CD4-positive, alpha-beta T cell treated with Interleukin-15 for 1 hour (primary cell): ENCODE measurements at places on chromosomes 13 and 19.
A peak's percentile ranks its signal among the peaks of the same experiment; 100 is the strongest.

DNA sequence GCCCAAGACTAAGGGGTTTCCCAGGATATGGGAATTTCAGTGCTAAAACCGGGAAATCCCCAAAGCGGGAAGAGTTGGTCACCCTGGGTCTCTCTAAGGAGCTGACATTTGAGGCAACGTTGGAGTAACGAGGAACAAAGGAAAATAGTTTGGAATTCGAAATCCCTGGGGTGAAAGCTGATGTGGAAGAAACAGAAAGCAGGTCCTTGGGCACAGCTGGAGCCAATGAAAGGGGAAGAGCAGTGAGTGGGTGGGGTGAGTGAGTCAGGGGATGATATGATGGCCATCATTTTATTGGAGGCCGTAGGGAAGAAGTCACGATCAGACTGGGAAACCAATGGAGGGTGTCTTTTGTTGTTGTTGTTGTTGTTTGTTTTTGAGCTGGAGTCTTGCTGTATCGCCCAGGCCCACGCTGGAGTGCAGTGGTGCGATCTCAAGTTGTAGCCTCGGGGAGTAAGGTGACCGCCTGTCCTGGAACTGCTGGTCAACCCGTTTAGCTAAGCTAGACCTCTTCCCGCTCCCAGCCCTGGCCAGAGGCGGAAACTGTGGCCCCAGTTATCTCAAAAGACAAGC is 3.4 kb upstream of the RFX2 start:
- no peak for DNase-seq

DNA sequence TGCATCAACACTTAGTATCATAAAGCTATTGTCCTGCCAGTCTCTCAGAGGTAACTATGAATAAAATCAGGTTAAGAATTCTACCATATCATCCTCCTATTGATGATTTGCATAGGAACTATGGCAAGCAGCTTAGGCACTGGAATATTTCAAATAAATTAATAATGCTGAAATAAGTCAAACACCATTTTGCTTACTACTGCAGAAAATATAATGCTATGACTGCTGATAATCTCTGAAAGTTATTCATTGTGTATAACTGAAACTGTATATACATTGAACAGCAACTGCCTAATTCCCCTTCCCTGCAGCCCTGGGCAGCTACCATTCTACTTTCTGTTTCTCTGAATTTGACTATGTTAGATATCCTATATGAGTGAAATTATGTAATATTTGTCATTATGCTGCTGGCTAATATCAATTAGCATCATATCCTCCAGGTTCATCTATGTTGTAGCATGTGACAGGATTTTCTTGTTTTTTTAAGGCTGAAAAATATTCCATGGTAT is 318.8 kb upstream of the SGCG start:
- DNase-seq, result no peak

GRCh38 chr13:110536006-110536693 is 25.4 kb downstream of the RAB20 start:
- DNase-seq, result peak; percentile 77

DNA sequence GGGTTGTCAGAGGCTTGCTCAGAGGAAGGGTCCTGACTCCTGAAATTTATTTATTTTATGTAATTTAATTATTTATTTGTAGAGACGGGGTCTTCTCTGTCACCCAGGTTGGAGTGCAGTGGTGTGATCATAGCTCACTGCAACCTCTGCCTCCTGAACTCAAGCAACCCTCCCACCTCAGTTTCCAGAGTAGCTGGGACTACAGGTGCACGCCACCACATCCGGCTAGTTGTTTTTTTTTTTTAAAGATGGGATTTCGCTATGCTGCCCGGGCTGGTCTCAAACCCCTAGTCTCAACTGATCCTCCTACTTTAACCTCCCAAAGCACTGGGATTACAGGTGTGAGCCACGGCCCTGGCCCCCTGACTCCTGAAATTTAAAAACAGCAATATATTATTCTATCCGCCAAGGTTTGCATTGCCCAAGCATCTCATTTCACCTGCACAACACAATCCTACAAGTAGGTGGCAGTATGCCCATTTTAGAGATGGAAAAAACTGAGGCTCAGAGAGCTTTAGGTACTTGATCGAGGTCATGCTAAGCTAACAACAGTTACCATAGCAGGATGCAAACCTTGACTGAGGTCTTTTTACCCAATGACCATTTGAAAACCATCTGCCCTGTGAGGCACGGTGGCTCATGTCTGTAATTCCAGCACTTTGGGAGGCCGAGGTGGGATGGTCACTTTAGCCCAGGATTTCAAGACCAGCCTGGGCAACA is 18.1 kb downstream of the ARHGEF18 start:
- no peak for DNase-seq

DNA sequence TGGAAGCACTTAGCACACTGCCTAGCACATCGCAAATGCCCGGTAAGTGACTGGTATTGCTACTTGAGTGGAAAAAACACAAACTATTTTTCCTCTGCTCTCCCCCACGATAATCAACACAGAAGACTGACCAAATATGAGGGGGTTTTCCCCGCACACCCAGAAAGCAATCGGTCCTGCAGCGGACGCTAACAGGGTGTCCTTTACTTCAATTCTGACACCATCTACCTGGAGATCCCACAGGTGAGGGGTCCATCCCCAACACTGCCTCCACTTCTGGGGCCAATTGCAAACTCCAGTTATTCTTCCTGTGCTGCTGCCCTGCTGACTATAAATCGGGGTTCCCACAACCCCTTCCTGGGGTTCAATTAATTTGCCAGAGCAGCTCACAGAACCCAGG is 26.2 kb upstream of the PLEKHF1 start:
- no peak for DNase-seq

DNA sequence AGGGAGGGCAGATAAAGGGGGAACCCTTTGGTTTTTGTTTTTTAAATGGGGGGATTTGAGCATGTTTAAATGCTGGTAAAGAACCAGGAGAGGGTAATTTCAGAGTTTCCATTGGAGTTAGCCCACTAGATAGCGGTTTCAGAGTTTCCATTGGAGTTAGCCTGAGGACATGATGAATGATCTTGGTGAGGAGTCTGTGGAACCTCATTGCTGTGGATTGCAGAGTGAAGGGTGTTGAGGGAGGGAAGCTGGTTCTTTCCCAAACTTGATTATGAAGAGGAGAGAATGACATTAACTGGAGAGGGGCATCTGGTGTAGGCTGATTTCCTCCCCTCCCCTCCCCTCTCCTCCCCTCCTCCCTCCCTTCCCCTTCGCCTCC is 5.0 kb downstream of the WASF3 start:
- no peak for DNase-seq

DNA sequence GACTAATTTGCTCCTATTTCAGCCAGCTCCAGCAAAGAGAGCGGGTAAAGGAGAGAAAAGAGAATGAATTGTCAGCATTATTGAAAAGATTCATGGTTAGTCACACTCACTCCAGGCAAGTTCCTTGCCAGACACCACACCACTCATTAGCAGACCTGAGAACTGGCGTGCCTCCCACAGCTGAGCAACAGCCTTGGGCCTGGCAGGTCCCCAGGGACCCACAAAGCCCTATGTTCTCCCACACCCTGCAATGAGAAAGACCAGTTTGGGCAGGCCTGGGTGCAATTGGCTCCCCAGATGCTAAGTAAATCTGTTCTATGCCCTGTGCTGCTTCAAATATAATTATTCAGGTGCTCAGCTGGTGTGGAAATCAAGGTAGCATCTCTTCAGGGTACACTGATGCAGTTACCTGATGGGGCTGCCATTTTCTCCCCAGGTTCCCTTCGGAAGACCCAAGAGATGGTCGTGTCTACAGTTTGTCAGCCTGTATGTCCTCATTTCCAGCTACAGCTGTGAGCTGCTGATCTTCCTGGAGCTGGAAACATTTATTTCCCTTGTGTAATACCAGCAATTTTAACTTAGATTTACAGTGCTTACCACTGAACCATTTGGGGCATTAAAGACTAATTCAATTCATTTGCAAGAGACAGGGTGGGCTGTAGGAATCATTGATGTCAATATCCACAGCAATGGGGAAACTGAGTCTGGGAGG is 405.0 kb downstream of the COG6 start:
- no peak for DNase-seq

DNA sequence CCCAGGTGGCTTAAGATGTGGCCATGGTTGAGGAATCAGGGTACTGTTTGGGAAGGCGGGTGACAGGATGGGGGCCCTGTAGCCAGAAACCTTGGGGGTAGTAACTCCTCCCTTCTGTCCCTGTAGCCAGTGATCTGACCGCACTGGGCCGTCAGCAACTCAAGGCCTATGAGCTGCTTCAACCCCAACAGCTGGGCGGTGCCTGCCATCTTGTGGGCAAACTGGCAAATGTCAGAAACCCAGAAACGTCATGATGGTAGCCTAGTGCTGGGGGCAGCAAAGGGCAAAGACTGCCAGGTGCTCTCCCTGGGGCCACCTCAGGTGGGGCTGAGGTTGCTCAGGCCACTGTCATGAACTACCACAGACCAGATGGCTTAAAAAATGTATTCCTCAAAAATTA is 3.5 kb downstream of the COPE start:
- peak; percentile 39 for DNase-seq

DNA sequence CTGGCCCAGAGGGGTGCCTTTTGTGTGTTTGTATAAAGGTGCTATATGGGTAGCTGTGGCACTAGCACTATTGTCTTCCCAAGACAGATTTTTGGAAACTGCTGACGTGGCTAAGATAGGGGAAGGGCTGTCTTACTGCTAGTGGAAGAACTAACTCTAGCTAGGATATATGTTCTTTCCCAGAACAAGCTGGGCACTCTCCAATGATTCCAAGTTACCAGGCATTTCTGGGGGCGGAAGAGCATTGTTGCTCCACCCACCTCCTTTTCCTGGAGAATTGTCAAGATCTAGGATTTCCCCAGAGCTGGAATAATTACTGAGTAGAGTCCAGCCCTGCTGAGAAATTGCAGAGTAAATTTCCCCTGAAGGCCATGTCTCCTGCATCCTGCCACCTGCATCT is 408.3 kb downstream of the KLF5 start:
- no peak for DNase-seq

GRCh38 chr13:52665325-52665724 is 12.7 kb downstream of the SUGT1 start:
- no peak for DNase-seq

DNA sequence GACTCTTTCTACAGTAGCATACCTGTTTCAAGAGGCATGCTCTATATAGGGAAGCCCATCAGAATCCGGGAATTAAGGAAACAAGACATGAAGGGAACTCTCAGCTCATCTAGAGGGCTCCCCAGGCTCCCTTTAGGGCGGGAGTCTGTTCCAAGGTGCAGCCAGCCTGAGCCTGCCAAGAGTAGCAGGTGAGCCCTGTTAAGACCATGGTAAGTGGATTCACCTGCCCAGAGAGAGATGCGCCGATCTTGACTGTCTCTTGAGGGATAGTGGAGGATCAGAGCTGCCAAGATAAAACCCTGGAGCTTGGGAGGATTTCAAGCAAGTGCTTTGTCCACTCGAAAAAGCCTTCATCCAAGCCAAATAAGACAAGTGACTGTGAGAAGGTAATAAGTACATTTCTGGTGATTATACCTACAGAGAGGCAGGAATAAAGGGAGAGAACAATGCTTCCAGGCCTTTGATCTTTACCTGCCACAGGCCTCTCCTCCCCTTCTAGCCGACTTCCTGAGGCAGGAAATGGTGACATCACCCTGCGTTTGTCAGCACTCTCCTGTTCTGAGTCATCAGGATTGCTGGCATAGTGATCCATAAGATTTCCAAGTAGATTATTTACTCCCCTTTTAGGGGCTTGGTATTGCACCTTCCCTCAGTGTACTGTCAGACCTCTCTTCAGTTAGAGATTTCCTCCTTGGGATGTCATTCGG is 31.5 kb downstream of the KLF5 start:
- DNase-seq, result no peak

- DNase-seq, result no peak
Observed at GRCh38 chr13:72397265-72397664, 330.2 kb downstream of the MZT1 start.

- peak; percentile 72 for DNase-seq
Observed at GRCh38 chr13:99218969-99219368, 18.3 kb downstream of the UBAC2 start.

DNA sequence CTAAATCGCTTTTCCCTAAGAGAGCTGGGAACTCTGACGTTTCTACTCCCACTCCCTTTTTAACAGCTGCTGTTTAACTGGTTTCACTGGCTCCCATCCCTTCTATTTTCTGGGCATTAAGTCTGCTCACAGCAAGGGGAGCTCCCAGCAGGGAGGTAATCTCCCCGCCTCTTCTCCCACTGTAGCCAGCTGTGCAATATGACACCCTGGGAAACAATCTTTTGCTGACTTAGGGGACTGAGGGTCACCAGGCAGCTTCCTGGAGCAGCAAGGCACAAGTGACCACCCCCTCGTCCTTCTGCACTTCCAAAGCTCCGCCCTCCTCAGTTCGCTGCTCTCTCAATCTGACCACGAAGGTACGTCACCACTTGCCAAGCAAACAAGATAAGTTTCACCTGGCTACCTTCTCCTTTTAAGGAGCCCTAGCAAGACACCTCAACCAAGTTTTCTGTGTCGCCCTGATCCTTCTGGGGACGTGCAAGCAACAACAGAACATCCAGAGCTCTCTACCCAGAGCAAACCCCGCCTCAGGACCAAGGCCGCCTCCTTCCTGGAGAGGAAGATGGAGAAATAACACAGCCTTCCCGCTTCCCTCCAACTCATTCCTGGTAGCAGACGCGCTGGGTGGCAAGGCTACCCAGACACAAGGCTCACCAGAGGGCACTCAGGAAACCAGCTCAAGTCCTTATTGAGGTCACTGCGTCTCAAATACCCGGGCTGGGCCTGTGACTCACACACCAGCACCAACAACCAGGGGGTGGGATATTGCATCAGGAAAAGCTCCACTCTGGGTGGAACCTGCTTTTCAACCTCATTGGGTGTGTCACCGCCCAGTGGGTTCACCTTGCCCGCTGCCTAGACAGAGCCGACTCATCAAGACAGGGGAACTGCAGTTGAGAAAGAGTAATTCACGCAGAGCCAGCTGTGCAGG is 92.4 kb downstream of the STK24 start:
- peak; percentile 84 for DNase-seq

- no peak for DNase-seq
Observed at GRCh38 chr19:34256835-34257558, 2.6 kb downstream of the GARRE1 start.

DNA sequence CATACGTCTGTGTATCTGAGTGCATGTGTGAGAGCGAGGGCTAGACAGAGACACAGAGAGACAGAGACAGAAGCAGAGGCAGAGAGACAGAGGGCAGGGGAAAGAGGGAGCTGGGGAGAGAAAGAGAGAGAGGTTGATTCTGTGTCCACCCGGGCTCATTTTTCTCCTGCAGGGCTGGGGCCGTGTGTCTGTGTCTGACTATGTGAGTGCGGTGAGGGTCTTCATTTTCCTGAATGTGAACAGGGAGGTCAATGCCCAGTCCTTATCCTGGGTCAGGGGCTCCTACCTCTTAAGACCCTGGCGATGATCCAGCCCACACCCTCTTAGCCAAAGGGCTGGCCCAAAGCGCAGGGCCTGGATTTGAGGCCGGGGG is 17.7 kb downstream of the LRRC4B start:
- no peak for DNase-seq

DNA sequence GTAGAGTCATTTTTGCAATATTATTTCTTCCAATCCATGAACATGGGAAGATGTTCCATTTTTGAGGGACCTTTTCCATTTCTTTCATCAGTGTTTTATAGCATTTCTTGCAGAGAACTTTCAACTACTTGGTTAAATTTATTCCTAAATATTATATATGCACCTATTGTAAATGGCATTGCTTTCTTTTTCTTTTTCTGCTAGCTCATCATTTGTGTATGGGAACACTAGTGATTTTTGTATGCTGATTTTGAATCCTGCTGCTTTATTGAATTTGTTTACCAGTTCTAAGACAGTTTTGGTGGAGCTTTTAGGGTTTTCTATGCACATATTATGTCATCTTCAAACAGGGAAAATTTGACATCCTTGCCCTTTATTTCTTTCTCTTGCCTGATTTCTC is 7.2 kb upstream of the CYP4F2 start:
- no peak for DNase-seq
